ENCODE measurements at places on chromosomes 6 and 20.
A peak's percentile ranks its signal among the peaks of the same experiment; 100 is the strongest.

DNA sequence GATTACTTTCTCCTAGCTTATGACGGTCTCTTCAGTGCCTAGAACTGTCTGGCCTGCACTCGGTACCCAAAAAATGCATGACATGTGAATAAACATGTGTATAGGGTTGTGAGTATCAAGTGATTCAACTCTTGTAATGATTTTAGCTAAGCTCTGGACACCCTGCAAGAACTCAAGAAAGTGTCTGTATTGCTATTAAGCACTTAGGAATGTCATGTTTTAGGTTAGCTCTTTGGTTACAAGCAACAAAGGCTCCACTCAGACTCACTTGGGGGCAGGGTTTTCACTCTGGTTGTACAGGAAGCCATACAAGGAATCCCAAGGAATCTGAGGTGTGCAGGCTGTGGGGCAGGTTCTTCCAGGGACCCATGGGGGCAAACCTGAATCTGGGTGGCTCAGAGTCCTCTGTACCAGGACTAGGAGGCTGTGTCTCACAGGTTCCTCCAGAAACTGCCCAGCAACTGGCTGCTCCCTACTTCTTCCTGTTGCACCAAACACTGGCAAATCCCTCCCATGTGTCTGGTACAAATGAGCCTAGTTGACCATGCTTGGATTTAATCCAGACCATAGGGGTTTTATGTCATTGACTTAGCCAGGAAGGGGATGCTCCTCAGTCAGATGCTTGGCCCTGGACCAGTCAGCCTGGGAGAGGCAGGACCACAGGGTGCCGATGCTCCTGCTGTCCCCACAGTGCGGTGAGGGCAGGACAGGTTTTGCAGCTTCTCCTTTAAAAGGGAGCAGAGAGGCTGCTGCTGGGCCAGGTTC is 77.9 kb upstream of the CDH4 start:
- no peak for DNase-seq

DNA sequence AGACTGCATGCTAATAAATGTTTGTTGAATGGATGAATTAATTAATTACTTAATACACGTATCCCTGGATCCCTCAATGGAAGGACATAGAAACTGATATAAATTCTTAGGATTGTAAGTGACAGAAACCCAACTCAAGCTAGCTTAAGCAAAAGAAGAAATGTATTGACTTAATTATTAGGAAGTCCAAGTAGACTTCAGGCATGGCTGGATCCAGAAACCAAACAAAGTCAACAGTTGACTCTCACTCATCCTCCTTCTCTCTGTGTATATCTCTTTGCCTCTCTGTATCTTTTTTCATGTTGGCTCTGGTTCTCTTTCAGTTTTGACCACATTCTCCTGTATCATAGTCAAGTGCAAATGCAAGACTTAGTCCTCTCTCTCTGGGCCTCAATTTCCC is 82.0 kb upstream of the CTNNBL1 start:
- DNase-seq: no peak

- no peak for DNase-seq
Observed at GRCh38 chr20:57589728-57590484, 29.0 kb downstream of the PCK1 start.

GRCh38 chr6:34508425-34508824 is 42.5 kb downstream of the PACSIN1 start:
- DNase-seq: no peak

GRCh38 chr6:149440735-149441671 is 40.9 kb downstream of the SUMO4 start:
- DNase-seq: no peak

DNA sequence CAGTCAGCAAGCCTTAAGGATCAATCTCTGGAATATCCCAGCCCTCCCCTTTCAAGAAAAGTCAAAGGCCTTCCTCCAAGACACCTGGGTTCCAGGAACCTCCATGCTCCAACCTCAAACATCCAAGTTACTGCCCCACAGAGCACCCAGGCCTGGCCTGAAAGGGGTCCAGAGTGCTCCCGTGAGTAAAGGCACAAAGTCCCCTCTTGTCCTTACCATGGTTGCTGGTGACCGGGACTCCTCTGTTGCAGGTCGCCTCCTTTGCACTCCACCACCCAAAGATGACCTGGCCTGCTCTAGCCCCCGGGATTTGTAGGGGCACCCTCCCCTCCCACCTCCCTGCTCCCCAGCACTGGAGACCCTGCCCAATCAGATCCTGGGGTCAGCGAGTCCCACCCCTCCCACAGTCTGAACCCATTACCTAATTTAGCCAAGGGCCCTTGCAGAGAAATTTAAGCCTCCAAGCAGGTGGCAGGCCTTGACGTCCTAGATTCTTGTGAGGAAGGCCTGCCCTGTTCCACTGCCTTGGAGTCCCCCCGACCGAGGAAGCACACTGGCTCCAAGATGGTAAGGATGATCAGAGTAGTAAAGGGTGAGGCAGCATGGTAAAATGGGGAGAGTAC is at the start of gene TNNC2:
TSS of gene TNNC2 (minus strand) at position 283 of the 623 bp plus-strand sequence. CDS start at position 219, 64 bp downstream.
- DNase-seq: no peak

DNA sequence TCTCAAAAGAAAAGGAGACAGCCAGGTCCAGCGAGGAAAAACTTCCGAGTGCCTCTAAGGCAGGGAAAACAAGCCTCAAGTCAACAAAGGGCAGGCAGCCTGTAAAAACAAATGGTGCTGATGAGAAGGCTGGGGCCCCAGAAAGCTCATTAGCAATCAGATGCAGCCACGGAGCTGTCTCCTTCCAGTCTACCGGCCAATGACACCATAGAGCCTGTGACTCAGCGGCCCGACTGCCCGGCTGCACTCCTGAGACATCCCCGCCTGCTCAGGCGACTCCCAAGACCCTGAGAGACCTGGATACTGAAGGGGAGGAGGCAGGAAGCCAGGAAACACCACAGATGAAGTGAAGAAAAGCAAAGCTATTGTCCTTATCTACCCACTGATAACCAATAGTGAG is 120.1 kb upstream of the HDDC2 start:
- DNase-seq: no peak

GRCh38 chr6:56595490-56596122 is 47.1 kb downstream of the DST start:
- peak; percentile 16 for DNase-seq

- no peak for DNase-seq
Observed at GRCh38 chr6:35043381-35044130, 97.6 kb downstream of the TCP11 start.

GRCh38 chr6:158760618-158761250 is 58.4 kb downstream of the EZR start:
- no peak for DNase-seq

DNA sequence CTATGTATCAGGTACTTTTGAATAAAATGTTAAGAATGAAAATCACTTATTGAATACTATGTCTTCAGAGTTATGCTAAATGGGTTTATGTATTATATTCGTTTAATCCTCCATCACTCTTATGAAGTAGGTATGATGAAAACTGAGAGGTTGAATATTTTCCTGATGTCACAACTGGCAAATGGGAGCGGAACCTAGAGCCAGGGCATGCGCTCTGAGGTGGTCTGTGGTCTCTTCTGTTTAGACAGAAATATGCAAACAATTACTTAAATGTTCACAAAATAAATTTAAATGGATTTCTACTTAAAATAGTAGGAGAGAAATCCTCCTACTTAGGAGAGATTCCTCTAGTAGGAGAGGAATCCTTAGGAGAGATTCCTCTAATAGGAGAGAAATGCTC is 21.3 kb upstream of the UTRN start:
- no peak for DNase-seq

DNA sequence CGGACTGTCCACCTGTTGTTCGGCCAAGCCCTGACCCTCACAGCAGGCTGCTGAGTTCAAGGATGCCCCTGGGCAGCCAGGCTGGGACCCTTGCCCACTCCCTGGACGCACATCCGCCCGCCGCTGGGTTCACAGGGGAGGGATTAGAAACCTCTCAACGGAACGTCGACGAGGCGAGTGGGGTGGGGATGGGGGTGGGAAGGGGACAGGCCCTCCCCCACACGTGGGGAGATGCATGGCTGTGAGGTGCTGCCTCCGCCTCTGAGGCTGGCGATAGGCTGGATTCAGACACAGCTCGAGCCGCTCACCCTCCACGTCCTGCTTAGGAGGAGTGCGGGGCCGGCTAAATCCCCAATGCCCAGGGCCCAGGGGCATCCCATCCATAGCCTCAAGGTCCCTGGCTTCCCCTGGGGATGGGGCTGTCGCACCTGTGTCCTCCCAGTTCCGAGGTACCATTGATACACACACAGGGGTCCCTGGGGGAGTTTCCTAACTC is 90.6 kb upstream of the BHLHE23 start:
- no peak for DNase-seq

- DNase-seq: no peak
Observed at GRCh38 chr6:167750956-167751358, 75.8 kb upstream of the AFDN start.

DNA sequence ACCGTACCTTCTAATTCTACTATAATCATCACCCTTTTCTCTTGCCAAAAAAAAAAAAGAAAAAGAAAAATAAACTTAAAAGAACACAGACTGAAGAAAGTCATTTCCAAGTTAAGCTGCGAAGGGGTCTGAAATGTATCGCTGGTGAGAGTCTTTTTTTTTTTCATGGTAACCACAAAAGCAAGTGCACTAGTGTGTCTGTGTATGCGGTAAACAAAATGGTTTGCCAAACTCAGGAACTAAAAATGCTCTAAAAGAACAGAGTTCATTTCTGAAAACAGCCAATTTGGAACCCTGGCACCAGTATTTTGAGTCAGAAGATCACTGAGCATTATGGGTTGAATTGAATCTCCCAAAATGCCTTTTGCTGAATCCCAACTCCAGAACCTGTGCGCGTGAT is 46.6 kb downstream of the CDH4 start:
- DNase-seq: no peak

GRCh38 chr6:87197547-87197946 is 42.2 kb downstream of the ZNF292 start:
- DNase-seq: no peak

DNA sequence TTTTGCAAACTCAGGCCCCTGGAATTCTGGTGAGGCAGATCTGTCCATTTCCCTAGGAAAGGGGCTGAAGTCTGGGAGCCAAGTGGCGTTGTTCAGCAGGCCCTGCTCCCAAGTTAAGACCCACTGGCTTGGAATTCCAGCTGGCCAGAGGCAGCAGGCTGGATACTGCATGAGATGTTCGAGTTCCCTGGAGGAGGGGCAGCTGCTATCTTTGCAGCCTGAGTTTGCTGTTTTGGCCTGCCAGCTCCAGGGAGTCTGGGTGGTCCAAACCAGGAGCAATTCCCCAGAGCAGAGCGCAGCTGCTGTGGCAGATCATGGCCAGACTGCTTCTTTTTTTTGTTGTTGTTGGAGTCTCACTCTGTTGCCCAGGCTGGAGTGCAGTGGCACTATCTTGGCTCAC is 18.2 kb upstream of the PGK2 start:
- no peak for DNase-seq

DNA sequence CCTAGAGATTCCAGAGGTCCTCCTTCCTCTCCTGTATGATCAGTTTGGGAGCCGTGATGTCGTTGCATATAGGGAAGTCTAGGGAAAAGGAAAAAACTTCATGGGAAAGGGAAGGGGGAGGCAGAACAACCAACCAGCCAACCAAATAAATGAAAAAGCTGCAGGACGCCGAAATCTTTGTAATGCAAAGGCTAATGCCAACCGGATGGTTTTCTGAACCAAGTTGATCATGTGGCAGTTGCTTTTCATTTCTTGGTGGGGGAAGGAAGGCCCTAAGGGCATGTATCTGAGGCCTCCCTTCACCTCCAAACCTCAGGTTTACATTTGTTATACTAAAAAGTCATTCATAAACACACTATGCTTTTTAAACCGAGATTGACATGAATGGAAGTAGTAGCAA is 167.2 kb downstream of the ARID1B start:
- DNase-seq: no peak

- DNase-seq: no peak
Observed at GRCh38 chr6:130229645-130230044, 6.9 kb upstream of the SAMD3 start.

GRCh38 chr6:41059556-41059955 is 6.6 kb downstream of the APOBEC2 start:
- DNase-seq: no peak

GRCh38 chr20:44862286-44862685 is 23.2 kb upstream of the YWHAB start:
- no peak for DNase-seq

DNA sequence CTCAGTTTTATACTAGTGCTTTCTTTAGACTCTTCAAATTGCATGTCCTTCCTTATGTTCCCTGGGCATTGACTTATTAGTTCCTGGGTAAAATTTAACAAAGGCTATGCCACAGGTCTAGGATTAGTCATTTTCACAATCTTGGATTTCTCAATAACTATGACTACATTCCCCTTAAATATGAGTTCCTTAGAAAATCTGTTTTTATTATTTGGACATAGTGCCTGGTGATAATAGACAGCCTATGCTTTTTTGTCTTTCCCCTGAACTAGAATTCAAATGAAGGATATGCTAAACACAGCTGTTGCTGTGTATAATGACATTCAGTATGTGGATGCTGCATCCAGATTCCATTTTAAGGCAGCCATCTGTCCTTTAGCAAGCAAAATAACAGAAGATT is 1252.8 kb upstream of the GJE1 start:
- no peak for DNase-seq

GRCh38 chr6:46909371-46909770 is 12.4 kb downstream of the ADGRF5 start:
- no peak for DNase-seq

DNA sequence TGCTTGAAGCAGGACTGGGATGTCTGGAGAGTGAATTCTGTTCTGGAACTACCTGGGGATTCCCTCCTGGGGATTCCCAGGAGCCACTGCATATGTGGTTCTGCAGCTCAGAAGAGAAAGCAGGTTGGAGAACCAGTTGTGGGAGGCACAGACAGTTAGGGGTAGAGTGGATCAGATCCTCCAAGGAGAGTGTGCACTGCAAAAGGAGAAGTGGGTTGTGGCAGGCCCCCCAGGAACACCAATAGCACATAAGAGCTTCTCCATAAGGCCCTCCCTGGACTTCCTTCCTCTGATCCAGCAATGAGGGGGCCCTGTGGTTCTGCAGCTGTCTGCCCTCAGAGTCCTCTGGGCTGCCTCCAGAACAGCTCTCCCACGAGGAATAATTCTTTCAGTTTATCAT is 369.2 kb upstream of the CNR1 start:
- no peak for DNase-seq

DNA sequence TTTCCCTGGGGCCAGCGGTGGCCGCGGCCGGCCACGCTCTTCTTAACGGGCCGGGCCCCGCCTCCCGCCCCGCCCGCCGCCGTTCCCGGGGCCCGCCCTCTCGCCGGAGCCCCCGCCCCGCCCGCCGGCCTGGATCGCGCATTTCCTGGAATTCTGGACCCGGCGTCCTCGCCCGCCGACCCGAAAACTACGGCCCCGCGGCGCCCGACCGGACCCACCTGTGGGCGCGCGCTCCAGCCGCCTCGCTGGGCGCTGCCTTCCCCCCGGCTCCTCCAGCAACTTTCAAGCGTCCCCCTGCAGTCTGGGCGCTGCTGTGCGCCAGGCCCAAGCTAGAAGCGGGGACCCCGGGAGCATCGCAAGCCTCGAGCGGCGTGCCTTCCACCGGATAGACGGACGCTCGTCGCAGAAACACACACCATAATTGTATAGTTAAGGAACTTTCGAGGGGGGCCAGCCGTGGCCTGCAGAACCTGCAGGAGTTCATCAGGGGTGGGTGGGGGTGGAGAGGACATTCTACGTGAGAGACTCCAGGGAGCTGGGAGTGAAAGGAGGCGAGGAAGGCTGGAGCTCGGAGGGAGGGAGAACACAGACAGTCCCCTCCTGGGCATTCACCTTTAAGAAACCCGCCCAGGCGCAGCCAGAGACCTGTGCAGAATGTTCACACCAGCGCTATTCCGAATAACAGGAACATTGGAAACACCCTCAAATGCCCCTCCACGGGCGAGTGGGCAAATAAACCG is at the start of gene ADA:
TSS of gene ADA (minus strand) at position 16 of the 740 bp plus-strand sequence. CDS start 92 bp downstream, outside the sequence.
- no peak for DNase-seq

- no peak for DNase-seq
Observed at GRCh38 chr20:722822-723644, 45.3 kb downstream of the SLC52A3 start.
